ENCODE measurements at places on chromosomes 3 and 15.

DNA sequence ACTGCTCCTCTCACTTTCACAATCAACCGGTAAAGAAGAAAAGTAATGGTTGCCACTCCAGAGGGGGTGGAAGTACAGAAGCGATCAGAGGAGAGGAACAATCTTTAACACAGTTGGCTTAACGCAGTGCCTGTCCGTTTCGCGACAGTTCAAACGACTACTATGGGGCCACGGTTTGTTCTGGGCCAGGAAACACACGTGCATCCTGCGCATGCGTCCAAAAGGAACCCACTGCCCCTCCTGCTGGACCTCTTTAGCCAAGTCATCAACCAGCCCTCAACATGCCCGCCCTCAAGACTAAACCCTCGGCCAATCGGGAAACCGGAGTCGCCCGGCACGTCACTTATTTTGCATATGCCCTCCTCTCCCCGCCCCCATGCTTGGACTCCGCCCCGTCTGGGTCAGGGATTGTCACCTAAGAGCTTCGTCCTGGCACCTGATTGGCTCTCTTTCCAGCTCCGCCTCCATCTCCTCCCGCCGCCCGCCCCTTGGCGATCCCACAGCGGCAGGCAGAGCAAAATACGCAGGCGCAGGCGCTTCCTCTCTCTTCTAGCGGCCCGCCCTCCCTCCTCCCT lies 345 bp upstream of the CDV3 start:
- no peak for DNase-seq

- no peak for DNase-seq
Measured at GRCh38 chr15:67116742-67117141, 51.3 kb downstream of the SMAD3 start.

DNA sequence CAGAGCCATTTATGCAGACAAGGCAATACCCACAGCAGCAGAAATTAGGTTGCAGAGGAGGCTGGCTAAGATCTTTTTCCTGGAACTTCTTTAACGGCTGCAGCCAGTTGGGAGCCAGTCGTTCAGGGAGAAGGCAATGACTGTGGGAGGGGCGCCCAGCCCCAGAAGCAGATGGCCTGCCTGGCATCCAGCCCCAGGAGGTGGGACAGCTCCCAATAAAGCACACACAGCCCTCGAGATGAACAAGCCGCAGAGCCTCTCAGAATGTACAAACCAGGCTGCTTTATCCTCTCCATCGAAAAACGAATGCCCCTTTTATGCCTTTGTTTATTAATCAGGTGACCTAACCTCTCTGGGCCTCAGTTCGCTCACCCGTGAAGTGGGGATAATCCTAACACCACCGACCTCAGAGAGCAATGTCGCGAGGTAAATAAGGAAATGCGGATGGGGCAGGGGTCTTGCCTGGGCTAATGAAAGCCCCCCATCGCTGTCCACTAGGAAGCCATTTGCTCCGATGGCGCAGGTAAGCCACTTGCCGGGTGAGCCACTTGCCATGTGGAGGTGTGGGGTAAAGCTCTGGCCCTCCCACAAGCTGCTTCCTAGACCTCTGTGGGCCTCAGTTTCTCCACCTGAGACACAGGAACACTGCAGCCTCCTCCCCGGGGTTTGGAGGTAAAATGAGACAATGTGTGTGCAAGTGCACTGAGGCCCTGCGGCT lies 35.8 kb downstream of the MGLL start:
- DNase-seq: no peak

- DNase-seq: no peak
Measured at GRCh38 chr15:49506341-49506740, 83.3 kb downstream of the FGF7 start.

GRCh38 chr3:133851266-133851906 lies 44.3 kb downstream of the RAB6B start:
- DNase-seq: no peak

DNA sequence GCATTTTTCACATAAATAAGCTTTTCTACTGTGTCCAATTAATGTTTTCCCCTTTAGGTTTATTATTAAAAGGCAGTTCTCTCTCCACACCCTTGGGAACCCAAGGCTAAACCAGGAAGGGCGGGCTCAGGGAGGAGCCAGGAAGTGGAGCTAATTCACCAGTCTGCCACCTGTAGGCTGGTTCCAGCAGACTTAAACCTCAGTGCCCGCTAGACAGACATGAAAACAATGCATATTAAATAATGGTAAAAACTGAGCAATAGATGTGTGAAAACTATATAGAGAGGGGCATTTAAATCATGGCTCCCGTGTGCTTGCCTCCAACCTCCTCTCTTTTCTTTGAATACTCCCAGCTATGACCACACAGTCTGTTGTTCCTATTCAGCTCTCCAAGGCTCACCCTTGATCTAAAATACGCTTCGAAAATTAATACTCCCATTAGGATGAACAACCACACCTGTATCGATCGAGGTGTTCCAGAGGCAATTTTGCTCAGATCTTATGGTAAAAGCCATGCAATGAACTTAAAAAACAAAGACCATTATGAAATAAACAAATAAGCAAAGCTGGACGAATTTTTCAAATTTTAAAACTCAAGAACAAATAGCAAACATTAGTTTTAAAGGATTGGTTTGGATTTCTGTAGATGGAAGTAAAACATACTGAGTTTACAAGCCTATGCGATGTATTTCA lies 253.3 kb downstream of the TJP1 start:
- DNase-seq: no peak

All from cortex of kidney (tissue), 1 donor.